Central memory CD4-positive, alpha-beta T cell (primary cell): ENCODE measurements at places on chromosomes 6 and 20.

GRCh38 chr20:36408219-36408618 lies 102.1 kb downstream of the DLGAP4 start:
- no peak for DNase-seq

GRCh38 chr6:10690651-10691445 lies 3.6 kb downstream of the C6orf52 start:
- no peak for DNase-seq

- DNase-seq: no peak
Measured at GRCh38 chr6:75691012-75691411, 58.0 kb upstream of the MYO6 start.

DNA sequence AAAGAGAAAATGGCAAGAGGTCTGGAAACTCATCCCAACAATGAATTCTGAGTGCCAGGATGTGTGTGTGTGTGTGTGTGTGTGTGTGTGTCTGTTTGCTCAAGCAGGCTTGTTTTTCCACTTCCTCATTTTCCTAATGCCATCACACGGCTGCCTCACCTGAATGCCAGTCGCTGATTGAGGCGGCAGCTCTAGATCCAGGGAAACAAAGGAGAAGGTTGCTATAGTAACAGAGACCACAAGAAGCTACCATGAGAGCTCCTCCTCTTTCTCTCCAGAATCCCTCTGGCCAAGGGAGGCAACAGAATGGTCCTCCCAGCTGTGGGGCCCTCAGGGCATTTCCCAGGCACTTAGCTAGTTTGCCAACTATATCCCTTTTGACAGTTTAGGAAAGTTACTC lies 241.1 kb upstream of the TSHZ2 start:
- no peak for DNase-seq

DNA sequence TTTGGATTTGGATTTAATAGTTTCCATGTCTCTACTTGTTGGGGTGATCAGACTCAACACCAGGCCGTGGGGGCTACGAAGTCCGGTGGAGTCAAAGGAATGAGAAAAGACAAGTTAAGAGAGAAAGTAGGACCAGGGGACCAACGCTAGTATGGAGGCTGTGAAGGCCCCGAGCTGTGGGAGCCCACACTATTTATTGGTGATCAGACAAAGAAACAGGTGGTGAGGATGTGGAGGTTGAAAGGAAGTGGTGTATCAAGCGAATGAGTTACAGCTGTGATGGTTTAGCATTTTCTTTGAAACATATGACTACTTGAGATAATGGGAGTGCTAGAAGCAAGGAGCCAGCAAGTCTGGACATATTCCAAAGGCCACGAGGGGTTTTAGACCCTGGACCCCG lies 62.4 kb downstream of the AKAP7 start:
- DNase-seq: peak; percentile 52
